ENCODE measurements at places on chromosomes 2 and 18. TPM values are rescaled to one million over a fixed set of nuclear protein-coding genes. Genes with fewer than 3 reads are reported as not detected.

DNA sequence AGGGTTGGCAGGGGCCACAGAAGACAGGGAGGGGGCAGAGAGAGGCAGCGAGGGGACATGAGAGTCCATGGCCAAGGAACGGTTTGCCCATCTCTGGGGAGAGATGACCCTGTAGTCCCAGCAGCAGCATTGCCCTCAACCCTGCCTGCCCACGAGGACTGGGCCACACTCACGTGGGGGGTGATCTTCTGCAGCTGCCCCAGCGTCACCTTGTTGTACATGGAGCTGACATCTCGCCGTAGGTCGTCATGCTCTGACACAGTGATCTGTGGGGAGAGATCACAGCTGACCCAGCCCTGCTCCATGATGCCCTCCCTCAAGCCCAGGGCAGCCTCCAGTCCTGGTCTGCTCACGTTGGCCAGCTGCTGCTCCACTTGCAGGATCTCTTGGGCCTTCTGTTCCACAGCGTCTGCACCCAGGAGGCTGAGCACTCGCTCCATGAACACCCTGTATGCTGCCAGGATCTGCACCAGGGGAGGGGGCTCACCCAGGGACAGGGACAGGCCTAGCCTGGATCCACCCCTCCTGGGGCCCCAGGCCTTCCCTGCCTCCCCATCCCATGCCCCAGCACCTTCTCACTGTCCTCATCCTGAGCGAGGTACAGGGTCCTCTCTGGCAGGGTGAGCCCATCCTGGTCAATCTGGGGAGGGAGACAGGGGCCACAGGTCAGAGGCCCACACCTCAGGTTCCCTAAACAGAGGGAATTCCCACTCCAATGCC, 2.8 kb downstream of the ECEL1 start:
- H3K27me3 ChIP-seq: peaks cover 83% of the 10 kb centered on the region
- peak; percentile 46 for DNase-seq
- no peak overlapping the region for H3K27ac ChIP-seq
- H3K4me3 ChIP-seq: no peak overlapping the region
- peaks cover 12% of the 10 kb centered on the region for H3K4me1 ChIP-seq

DNA sequence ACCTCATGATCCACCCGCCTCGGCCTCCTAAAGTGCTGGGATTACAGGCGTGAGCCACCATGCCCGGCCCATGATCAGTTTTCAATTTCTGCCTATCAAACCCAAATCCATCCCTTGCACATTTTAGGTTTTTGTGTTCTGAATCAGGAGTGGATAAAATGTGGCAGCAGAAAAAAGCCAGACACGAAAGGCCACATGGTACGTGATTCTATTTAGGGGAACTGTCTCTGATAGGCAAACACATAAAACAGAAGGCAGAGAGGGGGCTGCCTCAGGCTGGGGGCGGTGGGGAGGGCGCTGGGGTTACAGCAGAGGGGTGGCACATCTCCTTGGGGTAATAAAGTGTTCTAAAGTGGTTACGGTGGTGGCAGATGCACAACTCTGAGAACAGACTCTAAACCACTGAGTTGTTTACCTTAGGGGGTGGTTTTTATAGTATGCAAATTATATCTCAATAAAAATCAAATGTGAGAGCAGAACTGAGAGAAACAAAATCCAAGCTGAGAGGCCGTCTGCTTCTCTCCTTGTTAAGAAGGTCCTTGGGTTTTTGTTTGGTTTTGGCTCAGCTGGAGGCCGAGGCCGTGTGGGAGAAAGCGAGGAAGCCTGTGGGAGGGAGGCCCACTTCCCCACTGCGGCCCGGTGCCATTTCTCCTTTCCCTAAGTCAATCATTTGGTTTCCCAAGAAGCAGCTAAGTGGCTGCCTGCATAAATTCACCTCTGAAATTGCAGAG, 78.0 kb downstream of the SOWAHC start:
- H3K4me3 ChIP-seq: no peak overlapping the region
- H3K4me1 ChIP-seq: peaks cover 77% of the 10 kb centered on the region
- H3K27ac ChIP-seq: peak overlapping the region; percentile 88
- no peaks in the 10 kb centered on the region for H3K36me3 ChIP-seq

ALK gene
- polyA plus RNA-seq: 0.31 TPM

DNA sequence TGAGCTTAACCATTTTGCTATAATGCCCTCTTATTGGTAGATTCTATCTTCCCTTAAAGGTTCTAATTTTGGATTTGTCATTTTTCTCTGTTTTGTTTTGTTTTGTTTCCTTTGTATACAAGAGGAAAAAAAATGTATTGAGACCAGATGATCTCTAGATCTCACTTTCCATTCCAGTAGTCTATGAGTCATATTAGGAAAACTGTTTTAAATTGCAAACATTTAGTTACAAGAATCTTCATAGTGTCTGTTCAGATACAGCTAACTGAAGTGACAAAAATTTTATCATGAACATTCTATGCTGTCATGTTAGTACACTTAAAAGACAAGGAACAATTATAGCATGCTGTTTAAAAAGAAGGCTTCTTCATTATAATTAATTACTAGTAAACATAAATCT, 322.8 kb downstream of the LRRTM4 start:
- no peaks in the 10 kb centered on the region for H3K36me3 ChIP-seq
- DNase-seq: no peak
- no peak overlapping the region for H3K27ac ChIP-seq
- no peak overlapping the region for H3K4me3 ChIP-seq

DNA sequence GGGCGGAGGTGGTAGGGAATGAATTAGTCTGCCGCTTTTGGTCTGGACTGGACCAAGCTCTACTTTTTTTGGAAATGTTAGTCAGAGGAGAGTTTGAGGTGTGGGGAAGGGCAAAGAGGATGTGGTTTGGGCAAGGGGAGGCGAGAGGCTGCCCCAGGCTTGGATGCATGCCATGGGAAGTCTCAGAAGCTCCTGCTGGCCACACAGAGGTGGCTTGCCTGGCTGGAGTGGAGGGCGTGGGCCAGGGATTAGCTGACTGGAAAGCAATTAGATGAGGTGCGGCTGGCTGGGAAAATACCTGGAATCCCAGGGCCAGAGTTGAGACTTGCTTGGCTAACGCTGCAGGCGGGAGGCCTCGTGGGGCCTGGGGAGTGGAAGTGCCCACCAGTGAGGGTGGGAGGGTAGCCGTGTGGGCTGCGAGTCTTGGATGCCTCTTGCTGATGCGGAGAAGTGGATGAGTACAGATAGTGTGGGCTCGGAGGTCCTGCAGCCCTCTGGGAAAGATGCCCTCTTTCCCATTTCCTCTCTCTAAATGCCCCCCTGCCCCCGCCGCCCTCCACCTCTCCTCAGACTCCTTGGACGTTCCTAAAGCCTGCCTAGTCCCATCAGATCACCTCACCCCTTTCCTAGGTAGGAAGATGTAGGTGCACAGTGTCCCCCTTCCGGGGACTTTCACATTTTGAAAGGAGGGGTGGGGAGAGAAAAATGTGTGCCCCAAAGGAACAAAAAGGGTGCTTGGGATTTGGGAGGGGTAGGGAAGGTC, 117.6 kb downstream of the SMAD7 start:
- H3K4me1 ChIP-seq: peaks cover 24% of the 10 kb centered on the region
- no peak overlapping the region for H3K27ac ChIP-seq
- H3K4me3 ChIP-seq: no peak overlapping the region
- H3K27me3 ChIP-seq: no peaks in the 10 kb centered on the region

DNA sequence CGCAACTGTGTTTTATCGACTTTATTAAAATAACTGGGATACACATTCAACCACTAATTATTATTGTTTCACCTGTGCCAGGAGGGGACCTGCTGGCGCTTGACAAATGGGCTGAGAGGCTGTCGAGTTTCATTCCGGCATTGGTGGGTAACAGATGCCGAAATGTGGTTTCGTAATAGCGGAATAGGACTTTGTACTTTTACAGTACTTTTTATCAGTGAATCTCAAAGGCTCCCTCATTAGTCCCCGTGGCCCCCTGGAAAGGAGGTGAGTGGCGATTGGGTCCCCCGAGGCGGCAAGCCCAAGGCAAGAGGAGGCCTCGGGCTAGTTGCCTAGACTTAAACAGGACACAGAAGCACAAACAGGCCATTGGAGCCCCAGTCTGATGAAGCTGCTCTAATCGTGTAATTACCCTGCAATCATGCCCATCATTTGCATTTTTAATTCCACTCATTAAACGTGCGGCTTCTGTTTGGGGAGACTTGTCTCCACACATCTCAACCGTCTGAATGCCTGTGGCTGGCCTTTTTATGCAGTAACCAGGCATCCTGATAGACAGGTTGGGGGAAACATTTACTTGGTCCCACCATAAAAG, 193.2 kb downstream of the INO80D start:
- no peaks in the 10 kb centered on the region for H3K27me3 ChIP-seq
- no peak for DNase-seq
- H3K27ac ChIP-seq: peak overlapping the region; percentile 77
- no peak overlapping the region for H3K4me3 ChIP-seq
- H3K4me1 ChIP-seq: peaks cover 18% of the 10 kb centered on the region

HOXD13 gene
- not detected for polyA plus RNA-seq

DNA sequence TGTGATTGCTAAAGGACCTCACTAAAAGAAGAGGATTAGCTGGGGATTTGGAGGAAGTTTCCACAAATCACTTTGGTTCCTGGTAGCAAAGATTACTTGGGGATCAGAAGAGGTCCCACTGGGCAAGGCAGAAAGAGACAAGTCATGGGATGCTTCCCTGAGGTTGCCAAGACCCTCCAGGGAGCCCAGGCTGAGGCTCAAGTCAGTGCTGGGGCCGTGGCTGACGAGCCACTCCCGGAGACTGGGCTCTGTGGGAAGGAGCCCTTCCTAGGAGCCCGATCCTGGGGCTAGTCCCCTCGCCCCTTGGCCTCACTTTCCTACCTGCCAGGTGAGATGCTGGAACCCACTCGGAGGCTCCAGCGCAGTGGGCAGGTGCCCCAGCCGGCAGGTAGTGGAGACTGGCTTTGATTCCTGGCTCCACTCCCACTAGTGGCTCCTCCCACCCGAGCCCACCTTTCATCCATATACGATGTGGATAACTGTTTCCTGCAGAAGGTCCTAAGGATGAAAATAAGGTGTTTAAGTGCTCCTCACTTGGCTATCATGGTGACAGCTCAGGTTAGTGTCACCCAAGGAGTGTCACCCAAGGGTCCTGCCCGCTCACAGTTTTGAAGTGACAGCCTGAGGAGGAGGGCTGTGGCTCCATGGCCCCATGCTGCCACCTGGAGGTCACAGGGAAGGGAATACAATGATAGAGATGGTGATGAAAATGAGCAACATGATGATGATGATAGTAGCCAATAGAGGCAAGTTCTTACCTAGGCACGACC, 100.5 kb downstream of the CAPN13 start:
- DNase-seq: peak; percentile 83
- H3K27me3 ChIP-seq: no peaks in the 10 kb centered on the region
- no peaks in the 10 kb centered on the region for H3K36me3 ChIP-seq
- peaks cover 6% of the 10 kb centered on the region for H3K4me1 ChIP-seq
- no peak overlapping the region for H3K27ac ChIP-seq

GRCh38 chr2:27960237-27960912, 69.8 kb downstream of the BABAM2 start:
- no peak overlapping the region for H3K4me3 ChIP-seq
- no peaks in the 10 kb centered on the region for H3K27me3 ChIP-seq
- no peak overlapping the region for H3K27ac ChIP-seq
- peaks cover 31% of the 10 kb centered on the region for H3K4me1 ChIP-seq
- DNase-seq: no peak

GRCh38 chr2:182553483-182553882, 126.6 kb upstream of the PDE1A start:
- no peak for DNase-seq
- no peak overlapping the region for H3K27ac ChIP-seq
- no peaks in the 10 kb centered on the region for H3K4me1 ChIP-seq
- H3K36me3 ChIP-seq: no peaks in the 10 kb centered on the region

DNA sequence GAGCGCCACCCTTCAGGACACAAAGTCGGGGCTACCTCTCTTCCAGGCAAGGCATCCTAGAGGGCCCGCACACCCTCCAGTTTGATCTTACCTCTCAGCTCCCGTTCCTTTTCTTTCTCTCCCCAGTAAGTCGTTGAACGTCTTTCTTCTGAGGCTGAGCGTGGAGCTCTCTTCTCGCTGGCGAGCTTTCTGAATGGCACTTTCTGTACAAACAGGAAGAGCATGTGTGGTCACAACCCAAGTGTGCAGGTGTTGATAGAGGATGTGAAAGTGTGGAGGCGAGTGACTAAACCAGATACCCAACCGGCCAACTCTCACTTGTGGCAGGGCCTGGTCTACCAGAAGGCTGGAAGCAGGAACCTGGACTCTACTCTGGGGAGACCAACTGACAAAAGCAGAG, at the start of gene AFF3:
Gene AFF3, minus strand, starts transcription at position 198 of the 400 bp plus-strand sequence. CDS start 38,136 bp downstream, outside the sequence.
- no peaks in the 10 kb centered on the region for H3K36me3 ChIP-seq
- H3K27ac ChIP-seq: no peak within 1 kb of the TSS
- no peak within 1 kb of the TSS for H3K4me3 ChIP-seq
- DNase-seq: no peak
- no peaks in the 10 kb centered on the region for H3K27me3 ChIP-seq

IL18RAP gene
- polyA plus RNA-seq: 1.4 TPM

VIL1 gene
- 111 TPM for polyA plus RNA-seq

GRCh38 chr2:238061315-238062202, 758 bp downstream of the SCLY start:
- peak overlapping the region; percentile 89 for H3K4me3 ChIP-seq
- no peaks in the 10 kb centered on the region for H3K27me3 ChIP-seq
- peaks cover 15% of the 10 kb centered on the region for H3K4me1 ChIP-seq
- H3K36me3 ChIP-seq: no peaks in the 10 kb centered on the region
- DNase-seq: peak; percentile 76

- H3K27me3 ChIP-seq: no peaks in the 10 kb centered on the region
- no peaks in the 10 kb centered on the region for H3K4me1 ChIP-seq
- DNase-seq: no peak
- H3K36me3 ChIP-seq: no peaks in the 10 kb centered on the region
- no peak overlapping the region for H3K27ac ChIP-seq
Measured at GRCh38 chr2:203948733-203949132, 12.2 kb downstream of the ICOS start.

GRCh38 chr2:114661971-114662939, 219.8 kb downstream of the DPP10 start:
- DNase-seq: peak; percentile 59
- peaks cover 4% of the 10 kb centered on the region for H3K4me1 ChIP-seq
- no peaks in the 10 kb centered on the region for H3K27me3 ChIP-seq
- H3K36me3 ChIP-seq: no peaks in the 10 kb centered on the region
- no peak overlapping the region for H3K27ac ChIP-seq
- peak overlapping the region; percentile 47 for H3K4me3 ChIP-seq

- H3K27ac ChIP-seq: no peak overlapping the region
- peaks cover 13% of the 10 kb centered on the region for H3K4me1 ChIP-seq
- H3K27me3 ChIP-seq: no peaks in the 10 kb centered on the region
- no peaks in the 10 kb centered on the region for H3K36me3 ChIP-seq
- no peak for DNase-seq
Measured at GRCh38 chr2:229869226-229869625, 52.6 kb downstream of the TRIP12 start.
